ENCODE measurements at places on chromosomes 4 and X.

GRCh38 chr4:177478496-177478895 lies 36.3 kb upstream of the AGA start:
- no peak for DNase-seq

GRCh38 chr4:2961421-2961810 lies 1.8 kb downstream of the NOP14 start:
- no peak for DNase-seq

DNA sequence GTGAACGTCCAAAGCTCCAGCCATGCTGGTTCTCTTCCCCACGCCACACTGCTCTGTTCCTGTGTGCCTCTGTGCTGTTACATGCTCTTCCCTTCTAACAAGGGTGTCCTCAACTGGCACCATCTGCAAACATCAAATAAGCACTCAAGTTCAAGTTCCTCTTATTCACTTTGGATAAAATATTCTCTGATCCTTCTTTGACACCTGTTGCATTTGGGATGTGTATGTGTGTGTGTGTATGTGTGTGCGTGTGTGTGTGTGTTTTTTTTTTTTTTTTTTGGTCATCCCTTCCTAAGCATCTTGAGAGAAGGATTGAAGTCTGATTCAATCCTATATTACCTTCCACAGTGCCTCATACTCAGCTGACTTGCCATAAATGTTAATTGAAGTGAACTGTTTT lies 204.0 kb upstream of the ANXA3 start:
- no peak for DNase-seq

GRCh38 chrX:54415534-54416350 lies 24.5 kb upstream of the TSR2 start:
- no peak for DNase-seq

DNA sequence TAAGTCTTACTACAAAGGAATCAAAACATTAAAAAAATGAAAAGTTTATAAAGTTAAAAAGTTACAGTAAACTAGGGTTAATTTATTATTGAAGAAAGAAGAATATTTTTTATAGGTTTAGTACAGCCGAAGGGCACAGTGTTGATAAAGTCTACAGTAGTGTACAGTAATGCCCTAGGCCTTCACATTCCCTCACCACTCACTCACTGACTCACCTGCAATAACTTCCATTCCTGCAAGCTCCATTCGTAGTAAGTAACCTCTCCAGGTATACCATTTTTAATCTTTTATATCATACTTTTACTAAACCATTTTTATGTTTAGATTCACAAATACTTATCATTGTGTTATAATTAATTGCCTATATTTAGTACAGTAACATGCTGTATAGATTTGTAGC lies 307.5 kb upstream of the FAM241A start:
- no peak for DNase-seq

DNA sequence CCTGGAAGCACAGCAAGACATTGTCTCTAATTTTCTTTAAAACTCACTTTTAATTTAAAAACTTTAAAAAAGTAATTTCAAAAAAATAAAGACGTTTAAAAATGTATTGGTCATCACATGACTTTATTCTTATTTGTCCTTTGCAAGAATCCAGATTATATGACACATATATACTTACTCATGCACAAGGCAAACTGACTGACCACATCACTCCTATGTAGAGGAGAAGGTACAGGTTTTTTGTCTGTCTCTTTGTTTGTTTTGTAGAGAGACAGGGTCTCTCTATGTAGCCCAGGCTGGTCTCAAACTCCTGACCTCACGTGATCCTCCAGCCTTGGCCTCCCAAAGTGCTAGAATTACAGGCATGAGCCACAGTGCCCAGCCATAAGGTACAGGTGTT lies 28.6 kb downstream of the MAML3 start:
- no peak for DNase-seq

GRCh38 chr4:24489870-24490269 lies 94.5 kb downstream of the DHX15 start:
- DNase-seq, result no peak

DNA sequence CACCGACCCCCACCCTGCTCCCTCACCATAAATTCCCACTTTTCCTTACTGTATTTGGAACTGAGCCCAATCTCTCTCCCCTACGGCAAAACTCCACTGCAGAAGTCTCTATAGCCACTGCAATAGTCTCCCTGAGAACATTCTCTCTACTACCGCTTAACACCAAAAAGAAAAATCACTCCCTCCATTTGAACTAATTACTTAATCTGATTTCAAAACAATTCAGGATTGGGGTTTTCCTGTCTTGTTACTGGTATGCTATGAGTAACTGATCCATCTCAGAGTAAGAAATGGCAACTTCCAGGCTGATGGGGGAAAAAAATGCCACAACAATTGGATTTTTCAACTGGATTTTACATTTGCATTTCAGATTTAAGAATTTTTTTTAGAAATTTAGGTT lies 5.8 kb downstream of the PAPSS1 start:
- no peak for DNase-seq

DNA sequence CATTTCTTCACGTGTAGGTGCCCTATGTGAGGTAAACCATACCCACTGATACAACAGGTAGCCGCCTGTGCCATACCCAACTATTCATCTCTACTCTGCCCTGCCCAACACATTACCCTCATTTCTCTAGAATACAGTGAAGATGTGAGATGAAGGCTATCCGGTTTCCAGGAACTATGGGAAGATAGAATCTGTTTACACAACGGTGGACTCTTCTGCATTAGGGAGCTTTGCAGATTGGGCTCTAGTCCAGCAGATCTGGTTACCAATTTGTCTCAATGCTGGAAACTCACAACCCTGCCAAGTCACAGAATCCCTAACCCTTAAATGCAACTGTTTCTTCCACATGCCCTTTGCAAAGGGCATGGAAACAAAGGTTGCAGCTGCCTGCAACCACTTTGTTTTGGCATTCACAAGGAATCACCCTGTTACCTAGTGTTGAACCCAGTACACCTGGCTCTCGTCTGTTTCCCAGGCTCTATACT lies 6.4 kb upstream of the SLAIN2 start:
- no peak for DNase-seq

- no peak for DNase-seq
Measured at GRCh38 chr4:23811161-23811560, 78.7 kb downstream of the PPARGC1A start.

- no peak for DNase-seq
Measured at GRCh38 chr4:183747931-183748670, 89.0 kb downstream of the TRAPPC11 start.
